ENCODE measurements at places on chromosomes 7 and 10.

GRCh38 chr10:116978901-116979300, 26.1 kb downstream of the SHTN1 start:
- no peak overlapping the region for H3K4me3 ChIP-seq
- no peaks in the 10 kb centered on the region for H3K27me3 ChIP-seq
- no peaks in the 10 kb centered on the region for H3K36me3 ChIP-seq
- H3K4me1 ChIP-seq, result peaks cover 37% of the 10 kb centered on the region
- peak; percentile 45 for DNase-seq

DNA sequence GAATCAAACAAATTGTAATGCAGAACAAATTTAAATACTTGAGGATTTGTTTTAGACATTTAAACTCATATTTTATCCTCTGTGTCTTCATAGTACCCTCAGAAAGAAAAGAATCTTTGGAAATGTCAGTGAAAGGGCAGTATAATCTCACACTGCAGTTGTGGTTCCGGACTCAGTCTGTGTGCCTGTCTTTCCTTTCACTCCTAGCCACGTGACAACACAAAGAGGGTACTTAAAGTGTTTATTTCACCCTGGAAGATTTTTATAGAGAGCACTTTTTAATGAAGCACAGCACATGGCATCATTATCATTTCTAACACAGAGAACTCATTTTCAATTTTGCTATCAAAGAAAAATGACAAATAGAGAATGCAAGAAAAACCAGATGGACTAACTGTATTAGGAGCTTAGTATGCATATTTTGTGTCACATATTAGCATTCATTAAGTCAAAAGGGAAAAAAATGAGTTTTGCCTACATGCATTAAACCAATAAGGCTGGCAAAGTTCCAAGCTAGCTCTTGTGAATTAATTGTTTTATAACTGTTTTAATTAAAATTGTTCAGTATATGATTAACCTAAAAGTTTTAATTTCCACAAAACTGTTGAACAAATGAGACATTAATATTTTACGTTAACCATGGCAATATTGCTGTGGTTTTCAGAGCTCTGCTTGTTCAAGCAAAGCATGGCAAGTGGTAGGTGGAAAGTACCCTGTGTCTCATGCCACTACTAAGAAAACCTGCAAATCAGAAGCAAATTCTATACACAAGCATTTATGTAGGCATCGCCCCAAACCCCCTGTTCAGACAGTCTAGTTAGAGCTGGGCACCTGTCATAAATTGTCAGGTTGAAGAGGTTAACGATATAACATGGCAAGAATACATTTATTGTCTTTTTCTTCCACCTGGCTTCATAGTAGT, 65.9 kb downstream of the AUTS2 start:
- no peak for DNase-seq
- no peaks in the 10 kb centered on the region for H3K36me3 ChIP-seq
- H3K27me3 ChIP-seq, result no peaks in the 10 kb centered on the region
- no peak overlapping the region for H3K27ac ChIP-seq

GRCh38 chr10:74207691-74208480, 56.9 kb downstream of the ADK start:
- H3K27me3 ChIP-seq, result no peaks in the 10 kb centered on the region
- H3K4me3 ChIP-seq, result no peak overlapping the region
- no peaks in the 10 kb centered on the region for H3K36me3 ChIP-seq
- peak; percentile 50 for DNase-seq
- no peak overlapping the region for H3K27ac ChIP-seq
- peaks cover 9% of the 10 kb centered on the region for H3K4me1 ChIP-seq

- H3K4me1 ChIP-seq, result no peaks in the 10 kb centered on the region
- H3K4me3 ChIP-seq, result no peak overlapping the region
- H3K27ac ChIP-seq, result no peak overlapping the region
- no peak for DNase-seq
These were observed 27.1 kb upstream of the CC2D2B start for GRCh38 chr10:95880704-95881103.

- H3K27ac ChIP-seq, result no peak overlapping the region
- H3K4me3 ChIP-seq, result peak overlapping the region; percentile 77
- H3K4me1 ChIP-seq, result peaks cover 28% of the 10 kb centered on the region
- DNase-seq, result no peak
- no peaks in the 10 kb centered on the region for H3K36me3 ChIP-seq
- peaks cover 8% of the 10 kb centered on the region for H3K27me3 ChIP-seq
These were observed 462 bp upstream of the CISD1 start for GRCh38 chr10:58268454-58268945.

GRCh38 chr10:5999440-6000165, 22.3 kb upstream of the IL15RA start:
- DNase-seq, result no peak
- H3K4me3 ChIP-seq, result no peak overlapping the region
- no peaks in the 10 kb centered on the region for H3K27me3 ChIP-seq
- peaks cover 10% of the 10 kb centered on the region for H3K4me1 ChIP-seq

DNA sequence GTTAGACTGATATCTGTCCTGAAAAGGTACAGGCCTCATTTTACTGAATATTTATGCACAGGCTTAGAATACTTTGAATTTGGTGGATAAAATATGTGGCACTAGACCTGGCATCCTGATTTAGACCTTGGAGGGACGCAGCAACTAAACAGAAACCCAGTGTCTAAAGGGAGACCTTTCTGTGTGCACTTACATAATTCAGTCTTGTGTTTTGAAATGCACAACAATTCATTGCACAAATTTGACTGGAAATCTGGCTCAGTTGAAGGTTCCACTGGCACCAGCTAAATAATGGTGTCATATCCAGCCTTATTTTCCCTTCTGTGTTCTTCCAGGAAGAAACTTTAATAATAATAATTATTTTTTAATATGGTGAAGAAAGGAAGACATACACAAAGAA, 142.1 kb downstream of the SND1 start:
- H3K27me3 ChIP-seq, result no peaks in the 10 kb centered on the region
- no peak overlapping the region for H3K27ac ChIP-seq

DNA sequence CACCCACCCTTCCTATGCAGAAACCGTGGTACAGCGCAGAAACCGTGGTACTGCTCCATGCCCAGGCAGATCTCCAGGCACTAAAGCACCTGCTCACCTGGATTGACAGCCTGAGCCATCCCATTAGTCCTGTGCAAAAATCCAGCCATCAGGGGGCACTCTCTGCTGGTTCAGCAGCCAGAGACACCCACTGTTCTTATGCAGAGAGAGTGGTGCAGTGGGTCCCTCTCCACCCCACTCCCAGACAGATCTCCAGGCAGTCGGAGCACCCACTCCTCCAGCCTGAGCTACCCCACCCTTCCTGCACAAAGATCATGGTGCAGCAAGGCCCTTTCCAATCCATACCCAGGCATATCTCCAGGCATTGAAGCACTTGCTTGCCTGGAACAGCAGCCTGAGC, 219.8 kb downstream of the CTNNA3 start:
- H3K36me3 ChIP-seq, result no peaks in the 10 kb centered on the region
- no peaks in the 10 kb centered on the region for H3K27me3 ChIP-seq
- no peak for DNase-seq
- H3K4me3 ChIP-seq, result no peak overlapping the region
- no peaks in the 10 kb centered on the region for H3K4me1 ChIP-seq

DNA sequence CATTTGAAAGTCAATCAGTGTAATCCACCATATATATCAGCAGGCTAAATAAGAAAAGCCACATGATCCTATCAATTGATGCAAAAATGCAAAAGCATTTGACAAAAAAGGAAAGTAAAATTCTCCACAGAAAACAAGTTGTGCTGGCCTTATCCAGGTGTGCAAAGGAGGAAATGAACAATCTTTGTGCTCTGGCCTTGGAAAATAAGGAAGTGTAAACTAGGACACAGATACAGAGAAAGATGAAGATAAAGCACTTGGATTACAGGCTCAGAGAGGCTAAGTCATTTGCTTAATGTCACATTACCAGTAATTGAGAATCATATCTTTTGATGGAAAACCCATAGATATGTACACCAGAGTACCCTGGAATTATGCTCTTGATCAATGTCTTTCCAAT, 54.5 kb downstream of the CXCL12 start:
- no peak for DNase-seq
- no peaks in the 10 kb centered on the region for H3K36me3 ChIP-seq
- no peak overlapping the region for H3K27ac ChIP-seq
- H3K4me3 ChIP-seq, result no peak overlapping the region
- H3K4me1 ChIP-seq, result peaks cover 9% of the 10 kb centered on the region
- H3K27me3 ChIP-seq, result no peaks in the 10 kb centered on the region

GRCh38 chr10:132955479-132955878, 13.1 kb upstream of the CFAP46 start:
- DNase-seq, result no peak
- H3K4me1 ChIP-seq, result no peaks in the 10 kb centered on the region
- H3K27ac ChIP-seq, result no peak overlapping the region
- no peaks in the 10 kb centered on the region for H3K36me3 ChIP-seq
- no peak overlapping the region for H3K4me3 ChIP-seq

DNA sequence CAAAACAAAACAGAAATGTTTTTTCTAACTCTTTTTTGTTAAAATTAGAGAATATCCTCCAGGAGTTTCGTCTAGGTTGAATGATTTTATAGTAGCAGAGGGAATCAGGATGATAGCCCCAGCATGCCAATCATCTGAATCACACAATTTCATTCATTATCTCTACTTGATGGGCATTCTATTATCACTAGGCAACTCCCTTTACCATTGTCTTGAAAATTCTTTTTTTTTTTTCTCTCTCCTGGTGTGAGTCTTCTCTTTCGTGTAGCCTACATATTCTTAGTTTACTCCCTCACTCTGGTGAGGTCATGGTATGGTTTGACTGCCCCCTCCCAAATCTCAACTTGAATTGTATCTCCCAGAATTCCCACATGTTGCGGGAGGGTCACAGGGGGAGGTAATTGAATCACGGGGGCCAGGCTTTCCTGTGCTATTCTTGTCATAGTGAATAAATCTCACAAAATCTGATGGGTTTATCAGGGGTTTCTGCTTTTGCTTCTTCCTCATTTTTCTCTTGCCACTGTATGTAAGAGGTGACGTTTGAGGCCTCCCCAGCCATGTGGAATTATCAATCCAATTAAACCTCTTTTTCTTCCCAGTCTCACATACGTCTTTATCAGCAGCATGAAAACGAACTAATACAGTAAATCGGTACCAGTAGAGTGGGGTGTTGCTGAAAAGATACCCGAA, 105.0 kb downstream of the OTUD1 start:
- H3K27ac ChIP-seq, result no peak overlapping the region
- no peak for DNase-seq
- no peak overlapping the region for H3K4me3 ChIP-seq

DNA sequence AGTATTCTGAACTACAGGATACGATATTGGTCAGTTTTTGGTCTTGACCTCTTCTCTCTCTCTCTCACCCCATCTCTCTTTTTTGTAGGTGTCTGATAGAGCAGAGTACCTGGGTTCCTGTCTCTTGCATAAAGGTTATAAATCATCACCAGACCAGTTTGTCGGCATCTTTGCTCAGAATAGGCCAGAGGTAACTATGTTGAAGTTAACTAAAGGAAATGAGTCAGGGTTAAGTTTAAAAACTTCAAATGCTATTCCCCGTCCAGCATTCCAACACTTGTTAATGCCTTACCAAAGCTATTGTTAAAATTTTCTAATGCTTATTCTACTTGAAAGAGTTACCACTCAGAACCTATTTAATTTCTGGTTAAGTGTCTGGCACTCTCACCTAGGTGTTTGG, 30.7 kb downstream of the ACSL5 start:
- no peaks in the 10 kb centered on the region for H3K27me3 ChIP-seq
- H3K36me3 ChIP-seq, result no peaks in the 10 kb centered on the region
- no peak for DNase-seq
- no peaks in the 10 kb centered on the region for H3K4me1 ChIP-seq
- no peak overlapping the region for H3K27ac ChIP-seq
- H3K4me3 ChIP-seq, result no peak overlapping the region

- peak; percentile 64 for DNase-seq
- H3K36me3 ChIP-seq, result no peaks in the 10 kb centered on the region
- H3K4me3 ChIP-seq, result no peak overlapping the region
- no peak overlapping the region for H3K27ac ChIP-seq
These were observed 96.2 kb downstream of the C10orf105 start for GRCh38 chr10:71623098-71623985.

- DNase-seq, result peak; percentile 15
- H3K4me1 ChIP-seq, result peaks cover 36% of the 10 kb centered on the region
- no peaks in the 10 kb centered on the region for H3K36me3 ChIP-seq
These were observed 130.6 kb downstream of the WDR11 start for GRCh38 chr10:120981601-120982391.

- H3K4me1 ChIP-seq, result no peaks in the 10 kb centered on the region
- DNase-seq, result no peak
- H3K27ac ChIP-seq, result no peak overlapping the region
- H3K4me3 ChIP-seq, result no peak overlapping the region
These were observed 294.8 kb downstream of the MDFIC start for GRCh38 chr7:115216652-115217051.

DNA sequence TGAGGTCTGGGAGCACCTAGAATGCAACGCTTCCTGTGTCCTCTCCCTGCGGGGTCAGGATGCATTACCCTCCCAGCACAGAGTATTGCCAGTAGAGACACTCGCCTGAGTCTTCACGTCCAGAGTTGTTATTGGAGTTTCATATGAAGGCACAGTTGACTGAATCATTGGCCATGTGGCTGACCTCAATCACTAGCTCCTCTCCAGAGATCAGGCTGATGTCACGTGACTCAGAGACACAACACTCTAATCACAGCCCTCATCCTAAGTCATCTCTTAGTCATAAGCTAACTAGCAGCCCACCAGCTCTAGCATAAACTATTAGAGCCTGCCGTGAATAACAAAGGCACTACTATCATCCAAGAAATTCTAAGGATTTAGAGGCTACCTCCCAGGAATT, 107.8 kb downstream of the HECW1 start:
- H3K27me3 ChIP-seq, result no peaks in the 10 kb centered on the region
- H3K36me3 ChIP-seq, result no peaks in the 10 kb centered on the region
- DNase-seq, result no peak
- no peak overlapping the region for H3K4me3 ChIP-seq
- H3K4me1 ChIP-seq, result no peaks in the 10 kb centered on the region
- no peak overlapping the region for H3K27ac ChIP-seq

DNA sequence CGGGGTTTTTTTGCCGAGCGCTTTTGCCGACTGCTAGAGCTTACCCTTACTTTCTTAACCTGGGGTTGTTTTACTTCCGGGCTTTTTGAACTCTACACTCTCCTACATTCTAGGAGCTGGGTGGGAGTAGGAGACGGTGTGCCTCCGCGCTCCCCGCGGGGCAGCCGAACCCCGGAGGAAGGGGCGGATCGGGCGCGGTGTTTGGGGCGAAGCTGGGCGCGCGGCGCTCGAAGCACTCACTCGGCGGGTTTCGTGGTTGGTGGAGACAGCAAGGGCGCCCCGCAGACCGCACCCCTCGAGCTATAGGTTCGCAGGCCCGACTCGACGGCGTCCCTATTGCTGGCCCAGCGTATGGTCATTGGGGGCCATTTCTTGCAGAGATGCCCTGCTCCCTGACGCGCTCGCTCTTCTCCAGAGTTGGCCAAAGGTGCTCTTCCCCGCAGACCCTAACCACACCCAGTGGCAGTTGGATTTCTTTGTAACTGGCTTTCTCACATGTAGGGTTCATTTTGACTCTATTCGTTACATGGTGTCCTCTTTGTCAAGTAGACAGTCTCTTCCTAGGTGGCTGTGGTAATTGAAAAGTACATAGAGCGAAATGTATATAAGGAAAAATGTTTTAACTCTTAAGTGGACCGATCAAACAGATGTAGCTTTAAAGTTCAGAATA, 364 bp downstream of the ZNF518A start:
- H3K4me1 ChIP-seq, result peaks cover 5% of the 10 kb centered on the region
- H3K27ac ChIP-seq, result peak overlapping the region; percentile 99
- peak; percentile 89 for DNase-seq
- peaks cover 10% of the 10 kb centered on the region for H3K36me3 ChIP-seq
- H3K4me3 ChIP-seq, result peak overlapping the region; percentile 79

- H3K27ac ChIP-seq, result no peak overlapping the region
- DNase-seq, result no peak
- H3K4me3 ChIP-seq, result no peak overlapping the region
- H3K4me1 ChIP-seq, result no peaks in the 10 kb centered on the region
These were observed 87.0 kb downstream of the NEUROD6 start for GRCh38 chr7:31253532-31253931.
